Stimulated activated CD8-positive, alpha-beta memory T cell treated with anti-CD3 and anti-CD28 coated beads, Interleukin-4, amount 100 ng/mL, for 1 hour (primary cell): ENCODE measurements at places on chromosomes 6 and 20.

- DNase-seq: no peak
Measured at GRCh38 chr6:126153661-126154060, 167.3 kb downstream of the TRMT11 start.

DNA sequence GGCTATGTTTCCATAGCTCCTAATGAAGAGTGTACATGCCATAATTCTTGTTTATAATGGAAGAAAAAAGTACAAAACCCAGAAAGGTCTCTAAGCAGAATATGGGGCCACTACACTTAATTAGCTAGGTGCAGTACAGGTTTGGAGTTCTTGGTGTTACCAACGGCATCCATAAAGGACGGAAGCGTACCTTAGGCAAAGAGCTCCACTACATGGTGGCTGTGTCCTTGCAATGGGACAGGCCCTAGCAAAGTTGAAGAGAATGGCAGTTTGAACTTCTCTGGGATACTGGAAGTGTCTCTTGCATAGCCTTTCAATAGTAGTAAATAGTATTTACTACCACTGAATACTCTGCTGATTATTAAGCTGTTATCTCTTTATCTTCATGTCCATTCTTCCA, 371.7 kb upstream of the MMS22L start:
- DNase-seq: no peak

DNA sequence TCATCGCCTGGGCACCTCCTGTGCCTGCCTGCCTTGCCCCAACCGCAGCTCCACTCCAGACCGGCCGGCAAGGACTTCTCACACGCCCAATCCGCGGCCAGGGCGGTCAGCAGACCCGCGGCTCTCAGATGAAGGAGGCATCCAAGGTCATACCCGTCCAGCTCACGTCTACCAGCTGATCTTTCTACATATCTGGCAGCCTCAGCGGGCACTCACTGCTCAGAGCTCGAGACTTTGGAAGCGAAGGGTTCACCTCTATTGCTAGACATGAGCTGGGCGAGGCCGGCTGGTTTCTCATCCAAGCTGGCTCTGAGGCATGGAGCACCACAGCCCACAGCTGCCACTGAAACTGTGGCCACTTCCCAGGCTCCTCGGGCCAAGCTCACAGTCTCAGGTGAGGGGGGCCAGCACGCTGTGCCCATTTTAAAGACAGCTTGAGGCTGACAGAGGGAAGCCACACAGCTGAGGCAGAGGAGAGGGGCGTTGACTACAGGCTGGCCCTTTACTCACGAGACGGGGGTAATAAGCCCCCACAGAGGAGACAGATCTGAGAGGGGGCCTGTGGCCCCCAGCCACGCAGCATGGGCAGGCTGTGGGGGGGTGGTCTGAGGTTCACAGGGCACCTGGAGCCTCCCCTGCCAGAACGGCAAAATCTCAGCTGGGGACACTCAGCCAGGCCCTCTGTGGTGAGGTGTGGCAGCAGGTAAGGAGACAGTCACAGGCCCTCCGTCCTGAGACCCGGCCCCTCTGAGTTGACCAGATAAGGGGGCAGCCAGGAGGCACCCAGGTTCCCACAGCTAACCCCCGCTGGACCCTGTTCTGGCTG, 2.0 kb downstream of the LAMA5 start:
- DNase-seq: no peak

GRCh38 chr6:44192428-44193041, 24.2 kb upstream of the MYMX start:
- DNase-seq: no peak

- DNase-seq: no peak
Measured at GRCh38 chr6:132188556-132189264, 212.6 kb downstream of the MOXD1 start.

DNA sequence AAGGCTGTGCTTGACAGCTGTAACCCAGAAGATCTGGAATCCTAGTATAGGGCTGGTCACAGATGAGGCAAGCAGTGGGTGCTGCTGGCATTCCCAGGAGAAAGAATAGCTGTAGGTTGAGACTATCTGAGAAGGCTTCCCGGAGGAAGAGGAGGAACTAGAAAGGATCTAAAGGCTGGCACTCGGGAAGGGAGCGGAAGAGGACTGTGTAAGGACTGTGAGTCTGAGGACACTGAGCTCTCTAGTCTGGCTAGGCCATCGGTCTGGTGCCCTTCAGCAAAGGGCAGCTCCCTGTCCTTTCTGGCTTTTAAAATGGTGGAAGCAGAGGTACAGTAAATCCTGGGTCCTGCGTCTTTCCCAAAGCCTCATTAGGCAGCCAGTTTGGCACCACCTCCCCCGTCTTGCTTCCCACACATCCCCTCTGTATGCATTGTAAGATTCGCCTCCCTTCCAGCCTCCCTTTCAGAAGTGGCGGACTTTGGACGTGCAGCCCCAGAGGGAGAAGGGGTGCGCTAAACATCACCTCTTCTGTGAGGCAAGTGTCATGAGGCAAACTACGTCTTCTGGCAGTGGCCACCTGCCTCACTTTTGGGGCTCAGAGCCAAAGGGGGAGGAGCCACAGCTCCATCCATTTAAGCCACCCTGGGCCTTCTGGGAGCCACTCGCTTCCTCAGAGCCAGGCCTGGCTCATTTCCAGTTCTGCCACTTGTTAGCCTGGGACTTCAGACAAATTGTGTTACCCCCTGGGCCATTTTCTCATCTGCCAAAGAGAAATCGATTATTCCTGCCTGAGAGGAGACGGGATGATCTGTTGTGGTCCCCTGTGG, 8.6 kb downstream of the SNPH start:
- DNase-seq: no peak

GRCh38 chr6:108714101-108714765, 134.0 kb upstream of the ARMC2 start:
- no peak for DNase-seq

- no peak for DNase-seq
Measured at GRCh38 chr6:90653750-90654149, 66.9 kb upstream of the MAP3K7 start.

- DNase-seq: no peak
Measured at GRCh38 chr20:63771046-63771707, 31.6 kb downstream of the SLC2A4RG start.

- no peak for DNase-seq
Measured at GRCh38 chr6:2108700-2109306, 136.6 kb downstream of the GMDS start.

DNA sequence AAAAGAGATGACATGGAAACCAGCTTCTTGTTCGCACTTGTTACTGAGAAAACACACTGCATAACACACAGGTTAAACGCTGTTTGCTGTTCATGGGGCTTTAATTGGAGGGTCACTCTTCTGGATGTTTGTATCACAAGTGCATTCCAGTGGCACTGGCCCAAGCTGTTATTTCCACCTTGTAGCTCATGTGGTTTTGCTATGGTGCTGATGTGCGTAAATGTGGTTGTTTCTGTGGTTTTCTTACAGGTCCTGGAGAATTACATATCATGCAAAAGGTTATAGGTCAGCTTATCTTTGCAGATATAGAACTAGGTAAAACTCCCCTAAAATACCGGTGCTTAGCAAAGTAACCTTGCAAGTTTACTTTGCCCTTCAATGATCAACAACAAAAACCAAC, 89.3 kb upstream of the AHI1 start:
- DNase-seq: no peak

DNA sequence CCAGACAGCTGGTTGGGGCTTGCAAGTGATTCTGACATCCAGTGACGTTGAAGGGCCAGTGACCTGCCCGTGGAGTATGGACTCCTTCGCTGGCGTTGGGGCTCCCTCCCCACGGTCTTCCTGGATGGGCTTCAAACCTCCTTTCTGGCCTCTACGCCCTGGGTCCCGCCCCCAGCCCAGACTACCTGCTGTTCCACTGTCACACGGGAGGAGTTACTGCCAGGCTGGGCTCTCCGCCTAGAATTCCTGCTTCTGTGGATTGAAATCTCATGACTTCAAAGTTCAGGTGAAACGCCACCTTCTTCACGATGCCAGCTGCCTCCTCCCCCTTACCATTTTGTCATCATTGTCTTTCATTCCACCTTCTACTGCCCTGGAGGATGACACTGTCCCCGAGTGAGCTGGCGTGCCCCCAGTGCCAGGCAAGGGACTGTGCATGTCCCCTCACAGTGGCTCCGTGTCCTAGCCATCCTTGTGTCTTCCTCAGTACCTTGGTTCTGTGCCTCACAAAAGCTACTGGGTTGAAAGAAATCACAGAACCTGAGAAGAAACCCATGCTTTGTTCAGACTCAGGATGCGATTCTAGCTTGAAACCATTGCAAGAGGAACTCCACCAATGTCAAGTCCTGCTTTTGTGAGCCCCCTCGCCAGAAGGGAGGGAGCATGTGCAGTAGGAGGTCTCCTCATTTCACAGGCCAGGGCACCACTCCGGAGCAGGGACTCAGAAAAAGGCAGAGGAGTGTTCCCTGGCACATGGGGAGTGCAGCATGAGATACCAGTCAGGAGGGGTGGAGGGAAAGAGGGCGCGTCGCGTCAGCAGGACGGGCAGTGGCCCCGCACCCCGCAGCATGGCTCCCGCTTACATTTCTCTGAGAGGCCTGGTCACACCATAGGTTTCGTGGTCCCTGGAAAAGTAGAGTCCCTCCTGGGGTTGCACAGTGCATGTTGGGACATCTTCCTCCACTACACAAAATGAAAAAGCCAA, 11.0 kb upstream of the IRF4 start:
- DNase-seq: no peak

- DNase-seq: no peak
Measured at GRCh38 chr6:159193923-159194322, 24.7 kb downstream of the FNDC1 start.

DNA sequence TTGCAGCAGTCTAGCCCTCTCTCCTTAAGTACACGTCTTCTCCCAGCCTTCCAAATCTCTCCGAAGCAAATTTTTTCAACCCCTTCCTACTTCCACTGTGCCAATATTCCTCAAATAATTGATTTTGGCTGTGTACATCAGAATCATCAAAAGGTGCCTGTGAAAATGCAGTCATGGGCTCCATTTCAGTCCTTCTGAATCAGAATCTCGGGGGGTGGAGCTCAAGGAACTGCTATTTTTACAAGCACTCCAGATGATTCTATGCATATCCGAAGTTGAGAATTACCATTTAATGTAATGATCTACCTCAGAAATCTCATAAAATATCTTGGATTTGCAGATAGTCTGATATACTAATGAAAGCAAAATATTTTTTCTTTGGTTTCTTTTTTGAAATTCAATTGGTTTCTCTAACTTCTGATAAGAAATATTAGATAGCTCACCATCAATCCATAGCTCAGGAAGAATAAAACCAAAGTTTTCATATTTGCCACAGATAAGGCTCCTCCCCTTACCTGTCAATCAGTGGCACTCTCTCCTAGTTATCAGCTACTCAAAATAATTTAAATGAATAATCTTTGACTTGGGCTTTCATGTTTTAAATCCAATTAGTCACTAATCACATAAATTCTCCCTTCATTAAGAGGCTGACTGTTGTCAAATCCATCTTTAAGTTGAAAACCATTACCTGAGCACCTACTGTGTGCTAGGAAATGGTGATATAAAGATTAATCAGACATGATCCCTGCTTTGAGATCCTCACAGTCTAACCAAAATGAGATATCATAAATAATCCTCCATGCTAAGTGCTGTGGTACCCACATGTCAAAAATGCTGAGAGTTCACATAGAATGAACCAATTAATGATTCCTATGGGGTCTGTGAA, 36.4 kb upstream of the STXBP5 start:
- no peak for DNase-seq

- DNase-seq: no peak
Measured at GRCh38 chr6:31906122-31906521, 4.2 kb upstream of the ZBTB12 start.

GRCh38 chr6:109870089-109870410, 108.1 kb upstream of the GPR6 start:
- DNase-seq: no peak

DNA sequence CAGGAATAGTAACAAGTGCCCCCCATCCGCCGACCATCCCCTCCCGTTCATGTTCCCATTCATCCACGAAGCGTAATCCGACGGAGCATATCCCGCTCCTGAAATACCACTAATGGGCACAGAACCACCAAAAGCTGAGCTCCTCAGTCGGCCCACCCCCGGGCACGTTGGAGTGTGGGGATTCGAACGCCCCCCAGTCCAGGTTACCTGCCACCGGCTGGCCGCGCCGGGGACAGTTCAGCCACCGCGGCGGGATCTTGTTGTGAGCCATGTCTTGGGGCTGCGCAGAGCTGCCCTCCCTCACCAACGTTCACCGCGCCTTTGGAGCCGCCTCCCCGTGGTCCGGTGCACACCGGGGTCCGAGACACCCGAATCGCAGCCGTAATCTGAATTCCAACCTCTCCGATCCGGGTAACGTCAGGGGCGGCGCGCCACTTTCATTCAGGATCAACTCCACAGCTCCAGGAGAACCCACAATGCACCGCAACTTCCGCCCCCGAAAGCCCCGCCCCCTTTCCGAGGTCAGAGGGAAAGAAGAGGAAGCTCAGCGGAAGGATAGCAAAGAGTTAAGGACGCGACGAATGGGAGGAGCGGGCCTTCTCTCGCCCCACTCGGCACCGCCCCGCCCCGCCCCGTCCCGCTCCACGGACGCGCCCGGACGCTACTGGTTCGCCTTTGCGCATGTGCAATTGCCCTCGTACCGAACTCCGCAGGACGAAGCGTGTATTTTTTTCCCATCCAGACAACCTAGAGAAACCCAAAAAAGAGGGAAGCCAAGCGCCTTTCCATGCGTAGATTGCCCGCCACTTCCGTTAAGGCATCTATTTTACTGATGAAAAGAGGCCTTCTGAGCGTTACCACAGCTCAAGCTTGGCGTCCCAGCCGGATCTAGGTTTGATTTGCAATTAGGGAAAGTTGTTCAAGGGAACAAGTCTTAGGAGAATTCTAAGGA, at the start of gene RNGTT:
RNGTT (minus strand) TSS at position 480 of the 952 bp plus-strand sequence; CDS start at position 271, 209 bp downstream.
- DNase-seq: peak; percentile 93

GRCh38 chr6:132830334-132830751, 16.0 kb downstream of the RPS12 start:
- DNase-seq: no peak

DNA sequence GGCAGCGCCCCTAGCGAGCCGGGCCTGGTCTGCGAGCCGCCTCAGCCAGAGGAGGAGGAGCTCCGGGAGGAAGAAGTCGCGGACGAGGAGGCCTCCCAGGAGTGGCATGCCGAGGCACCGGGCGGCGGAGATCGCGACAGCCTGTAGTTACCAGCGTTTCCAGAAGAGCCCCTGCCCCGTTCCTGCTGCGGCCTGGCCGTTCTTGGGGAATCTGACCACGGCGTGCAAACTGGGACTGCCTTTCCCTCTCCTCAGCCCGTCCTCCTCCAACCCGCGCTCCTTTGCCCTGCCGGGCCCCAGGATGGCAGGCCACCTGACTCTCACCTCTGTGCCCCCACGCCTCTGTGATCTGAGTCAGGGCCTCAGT, 802 bp downstream of the HDGFL1 start:
- DNase-seq: no peak

DNA sequence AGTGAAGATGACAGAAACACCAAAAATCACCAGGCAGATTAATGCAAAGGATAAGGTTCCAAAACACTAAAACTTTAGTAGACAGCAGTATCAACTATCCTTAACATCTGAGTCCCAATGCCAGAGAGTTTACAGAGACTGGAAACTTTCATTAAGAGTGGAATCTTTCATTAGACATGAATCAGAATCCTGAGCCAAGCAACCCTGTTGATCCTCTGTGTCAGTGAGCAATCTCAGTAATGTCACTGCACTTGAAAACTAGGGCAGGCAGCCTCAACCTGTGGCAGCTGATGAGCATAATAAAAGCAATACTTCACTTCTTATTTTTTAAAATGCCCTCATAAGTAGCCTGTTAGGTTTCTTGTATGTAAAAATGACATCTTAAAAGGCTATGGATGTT, 252.8 kb upstream of the PLN start:
- no peak for DNase-seq
